ENCODE measurements at places on chromosomes 1 and 21.

GRCh38 chr1:26372039-26372438, 511 bp downstream of the ZNF683 start:
- DNase-seq: no peak

DNA sequence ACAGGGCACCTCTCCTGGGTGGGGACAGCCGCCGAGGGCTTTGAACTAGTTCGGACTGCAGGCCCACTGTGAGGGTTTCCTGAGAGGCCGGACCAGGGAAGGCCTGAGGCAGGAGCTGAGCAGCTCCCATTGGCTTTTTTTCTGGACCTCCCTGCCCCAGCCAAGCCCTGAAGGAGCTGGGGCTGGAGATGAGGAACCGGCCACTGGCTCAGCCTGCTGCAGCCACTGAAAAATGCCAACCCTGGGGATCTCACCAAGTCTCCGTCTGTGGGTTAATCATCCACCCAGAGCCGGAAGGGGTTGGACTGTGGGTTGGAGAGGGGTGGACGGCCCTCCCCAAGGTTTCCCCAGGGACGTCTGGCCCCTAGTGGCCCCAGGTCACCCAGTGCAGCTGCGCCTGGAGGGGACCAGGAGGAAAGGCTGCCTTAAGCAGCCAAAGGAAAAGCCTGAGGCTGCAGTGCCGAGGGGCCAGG, 2.5 kb downstream of the VWA1 start:
- no peak for DNase-seq

GRCh38 chr1:7885513-7886404, 32.9 kb upstream of the UTS2 start:
- peak; percentile 47 for DNase-seq

- DNase-seq: no peak
These were observed 72.0 kb downstream of the VCAM1 start for GRCh38 chr1:100791586-100791985.

DNA sequence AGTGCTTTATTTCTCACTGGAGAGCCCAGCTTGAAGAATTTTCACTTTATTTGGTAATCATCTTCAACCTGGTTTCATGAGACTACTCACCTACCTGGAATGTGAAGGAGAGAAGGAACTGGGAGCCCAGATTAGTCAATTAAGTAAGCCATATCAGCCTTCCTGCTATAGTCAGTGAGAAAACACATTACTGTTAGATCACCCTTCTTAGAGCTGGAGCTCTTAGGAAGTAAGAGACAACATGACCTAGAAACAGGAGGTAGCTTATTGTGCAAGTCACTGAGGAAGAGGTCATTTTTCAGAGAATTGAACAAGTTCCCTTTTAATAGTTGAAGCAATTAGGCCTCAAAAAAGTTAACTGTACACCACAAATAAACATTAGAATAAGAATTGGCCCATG, 49.2 kb upstream of the TEKT2 start:
- DNase-seq: no peak

DNA sequence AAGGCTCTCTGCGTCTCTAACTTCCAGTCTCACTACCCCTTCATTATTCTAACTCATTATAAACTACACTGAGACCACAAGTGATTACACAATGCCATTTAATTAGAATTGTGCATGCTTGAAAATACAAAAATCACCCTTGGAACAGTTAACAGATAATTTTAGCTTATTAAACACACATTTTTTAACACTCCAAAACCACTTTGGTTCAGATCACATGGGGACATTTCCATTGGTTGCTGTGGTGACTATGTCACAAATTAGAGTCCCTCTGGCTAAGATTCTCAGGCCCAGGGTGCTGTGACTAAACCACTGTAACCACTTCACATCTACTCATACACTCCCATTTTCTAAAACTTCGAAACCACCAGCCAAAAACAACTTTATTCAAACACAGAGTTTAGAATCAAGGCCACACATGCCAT, 43.0 kb downstream of the JAK1 start:
- peak; percentile 33 for DNase-seq

- no peak for DNase-seq
These were observed 73.8 kb downstream of the AK4 start for GRCh38 chr1:65221638-65222339.

- DNase-seq: no peak
These were observed 2.7 kb upstream of the MIS18A start for GRCh38 chr21:32281531-32281930.

DNA sequence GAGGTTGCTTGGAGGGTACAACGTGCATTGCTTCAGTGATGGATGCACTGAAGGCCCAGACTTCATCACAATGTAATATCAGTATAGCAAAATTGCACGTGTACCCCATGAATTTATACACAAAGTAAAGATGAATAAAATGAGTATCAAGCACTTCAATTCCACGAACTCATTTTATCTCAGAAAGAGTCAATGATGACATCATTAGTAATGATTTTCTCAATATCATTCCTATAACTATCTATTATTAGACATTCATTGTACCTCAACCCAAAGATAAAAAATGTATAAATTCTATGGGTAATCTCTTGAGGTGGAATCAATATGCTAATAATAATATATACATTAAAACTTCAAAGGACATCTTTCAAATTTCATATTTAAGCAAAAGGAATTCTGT, 208.4 kb downstream of the COL11A1 start:
- DNase-seq: no peak

GRCh38 chr1:108663074-108663473, 2.2 kb upstream of the HENMT1 start:
- DNase-seq: no peak

DNA sequence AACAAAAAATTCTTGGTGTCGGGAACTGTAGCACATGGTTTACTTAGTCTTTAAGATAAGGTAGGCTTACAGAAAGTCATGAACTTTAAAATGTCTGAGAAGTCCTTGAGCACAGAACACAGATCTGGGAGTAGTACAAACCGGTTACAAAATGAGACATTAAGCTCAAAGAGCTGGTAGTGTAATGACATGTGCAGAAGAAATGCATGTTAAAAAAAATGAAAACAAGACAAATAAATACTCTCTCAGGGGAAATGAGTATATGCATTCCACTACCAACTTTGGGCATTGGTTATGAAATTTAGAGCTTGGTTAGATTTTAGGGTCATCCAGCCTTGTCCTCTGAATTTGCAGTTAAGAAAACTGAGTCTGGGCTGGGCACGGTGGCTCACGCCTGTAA, 91.5 kb upstream of the F3 start:
- DNase-seq: no peak

DNA sequence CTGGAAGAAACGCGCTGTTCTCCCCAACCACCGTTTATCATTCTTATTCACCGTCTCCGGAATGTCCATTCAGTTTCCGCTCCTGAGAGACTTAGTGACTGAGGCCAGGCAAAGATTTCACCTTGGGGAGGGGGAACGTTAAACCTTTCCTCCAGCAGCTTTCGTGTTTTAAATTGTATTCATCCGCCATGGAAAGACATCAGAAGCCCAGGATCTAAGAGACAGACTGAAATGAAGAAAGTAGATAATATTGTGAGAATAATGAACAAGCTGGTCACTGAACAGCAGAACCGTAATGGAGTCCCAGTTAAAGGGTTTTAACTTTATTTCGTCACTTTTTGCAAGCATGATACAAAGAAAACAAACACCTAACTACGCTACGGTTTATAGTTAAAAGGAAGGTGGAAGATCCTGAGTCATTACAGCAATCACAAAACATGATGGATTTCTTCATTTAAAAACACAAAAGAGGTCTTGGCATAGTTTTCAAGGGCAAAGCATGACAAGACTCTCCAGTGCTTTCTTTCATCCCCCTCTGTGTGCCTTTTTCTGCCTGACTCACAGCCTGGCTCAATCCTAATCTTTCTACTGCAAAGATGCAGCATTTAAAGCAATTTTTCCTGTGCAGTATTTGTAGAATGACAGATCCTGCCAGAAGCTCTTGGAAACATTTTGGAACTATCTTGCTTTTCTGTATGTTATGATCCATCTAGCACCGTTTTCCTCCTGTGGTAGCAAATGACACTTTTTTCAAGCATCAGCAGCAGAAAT, 722 bp upstream of the SLC19A2 start:
- DNase-seq: no peak

DNA sequence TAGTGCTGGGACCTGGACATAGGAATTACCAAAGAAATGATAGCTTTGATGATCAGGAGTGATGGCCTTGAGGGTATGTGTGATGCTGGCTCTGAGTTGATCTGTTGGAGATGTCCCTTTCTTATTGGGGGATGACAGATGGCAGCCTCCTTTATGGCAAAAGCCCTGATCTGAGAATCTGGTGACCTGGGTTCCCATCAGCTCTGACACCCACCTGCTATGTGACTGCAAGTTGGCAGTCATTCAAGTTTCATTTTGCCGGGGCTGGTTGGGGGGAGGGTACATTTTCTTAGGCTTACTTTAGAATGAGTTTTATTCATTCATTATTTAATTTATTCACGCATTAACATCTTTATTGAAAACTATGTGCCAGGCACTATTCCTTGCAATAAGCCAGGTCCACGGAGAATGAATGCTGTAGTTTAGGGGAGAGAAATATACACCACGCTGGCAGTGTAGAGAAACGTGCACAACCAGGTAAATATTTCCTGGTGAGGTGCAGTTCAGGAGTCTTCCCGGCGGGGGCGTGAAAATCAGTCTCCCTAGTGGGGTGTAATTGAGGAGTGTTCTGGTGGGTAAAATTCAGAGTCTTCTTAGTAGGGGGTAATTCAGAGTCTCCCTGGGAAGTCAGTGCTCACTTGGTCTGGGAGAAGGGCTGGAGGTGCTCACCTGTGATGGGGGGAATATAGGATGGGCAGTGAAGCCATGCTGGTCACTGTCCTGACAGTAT, 401.3 kb downstream of the CAMTA1 start:
- DNase-seq: no peak

- DNase-seq: no peak
These were observed 24.2 kb downstream of the MTARC1 start for GRCh38 chr1:220810963-220811362.

GRCh38 chr1:41479000-41479807, 5.3 kb downstream of the EDN2 start:
- no peak for DNase-seq

- no peak for DNase-seq
These were observed 4.4 kb upstream of the EFHD2 start for GRCh38 chr1:15405106-15405850.

- DNase-seq: no peak
These were observed 27.0 kb upstream of the SLFNL1 start for GRCh38 chr1:41048540-41048939.

DNA sequence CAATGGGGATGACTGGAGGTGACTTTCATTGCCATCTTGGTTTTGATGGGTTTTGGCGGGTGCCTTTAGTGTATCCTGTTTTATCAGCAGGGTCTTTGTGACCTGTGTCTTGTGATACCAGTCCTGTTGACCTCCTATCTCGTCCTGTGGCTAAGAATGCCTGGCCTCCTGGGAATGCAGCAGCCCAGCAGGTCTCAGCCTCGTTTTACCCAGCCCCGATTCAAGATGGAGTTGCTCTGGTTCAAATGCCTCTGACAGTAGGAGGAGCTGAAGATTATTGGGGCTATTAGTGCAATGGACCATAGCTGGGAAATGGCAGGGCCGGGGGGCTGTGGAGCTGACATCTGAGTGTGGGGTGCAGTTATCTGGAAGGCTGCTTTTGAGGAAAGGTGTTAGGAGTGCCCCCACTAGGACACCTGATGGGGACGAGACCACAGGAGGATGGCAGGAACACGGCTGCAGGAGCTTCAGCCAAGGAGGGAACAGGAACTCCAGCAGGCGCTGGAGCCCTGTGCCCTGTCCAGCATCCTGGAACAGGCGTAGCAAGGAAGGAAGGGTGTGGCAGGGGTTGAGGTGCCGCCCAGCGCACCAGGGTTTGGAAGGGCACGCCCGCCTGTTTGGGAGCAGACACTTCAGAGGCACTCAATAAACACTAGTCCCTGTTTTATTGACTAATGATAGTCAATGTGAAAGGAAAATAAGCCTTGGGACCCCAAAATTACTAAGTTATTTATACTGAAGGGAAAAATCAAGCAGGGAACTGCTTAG, 15.3 kb upstream of the AGPAT3 start:
- no peak for DNase-seq

DNA sequence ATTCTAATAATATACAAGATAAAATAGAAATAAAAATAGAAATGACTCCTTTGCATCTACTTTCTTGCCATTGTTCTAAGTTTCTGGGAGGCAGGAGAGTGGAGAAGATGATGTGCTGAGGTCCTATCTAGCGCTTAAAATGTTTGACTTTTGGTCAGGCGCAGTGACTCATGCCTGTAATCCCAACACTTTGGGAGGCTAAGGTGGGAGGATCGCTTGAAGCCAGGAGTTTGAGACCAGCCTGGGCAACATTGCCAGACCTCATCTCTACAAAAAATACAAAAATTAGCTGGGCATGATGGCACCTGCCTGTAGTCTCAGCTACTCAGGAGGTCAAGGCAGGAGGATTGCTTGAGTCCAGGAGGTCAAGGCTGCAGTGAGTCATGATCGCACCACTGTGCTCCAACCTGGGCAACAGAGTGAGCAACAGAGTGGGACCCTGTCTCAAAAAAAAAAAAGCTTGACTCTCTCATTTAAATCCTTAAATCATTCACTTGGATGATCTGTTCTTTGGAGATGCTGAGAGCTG, 24.2 kb upstream of the SLC45A1 start:
- no peak for DNase-seq

DNA sequence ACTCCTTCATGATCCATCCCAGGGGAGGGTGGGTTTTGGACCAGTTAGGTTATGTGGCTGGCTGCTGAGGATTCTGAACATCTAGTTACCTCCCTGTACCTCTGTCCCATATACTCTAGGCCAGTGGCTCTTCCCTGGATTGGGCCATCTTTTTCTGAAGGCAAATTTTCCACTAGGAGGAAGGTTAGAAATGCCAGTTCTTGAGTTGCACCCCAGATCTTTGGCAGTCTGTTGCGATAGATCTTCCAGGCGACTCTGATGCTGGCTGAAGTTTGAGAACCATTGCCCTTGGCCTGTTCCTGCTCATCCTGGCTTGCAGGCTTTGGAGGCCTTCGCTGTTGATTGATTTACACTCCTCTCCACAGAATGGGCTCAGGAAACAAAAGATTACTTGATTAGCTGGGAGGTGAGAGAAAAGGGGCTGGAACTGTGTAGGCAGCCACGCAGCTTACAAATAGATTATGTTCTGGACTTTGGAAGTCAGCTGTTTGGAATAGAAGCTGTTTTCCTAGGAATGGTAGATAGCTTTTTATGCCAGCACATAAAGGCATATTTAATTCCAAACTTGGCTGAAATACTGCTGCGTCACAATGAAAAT, 110.1 kb downstream of the MRPS6 start:
- DNase-seq: no peak

DNA sequence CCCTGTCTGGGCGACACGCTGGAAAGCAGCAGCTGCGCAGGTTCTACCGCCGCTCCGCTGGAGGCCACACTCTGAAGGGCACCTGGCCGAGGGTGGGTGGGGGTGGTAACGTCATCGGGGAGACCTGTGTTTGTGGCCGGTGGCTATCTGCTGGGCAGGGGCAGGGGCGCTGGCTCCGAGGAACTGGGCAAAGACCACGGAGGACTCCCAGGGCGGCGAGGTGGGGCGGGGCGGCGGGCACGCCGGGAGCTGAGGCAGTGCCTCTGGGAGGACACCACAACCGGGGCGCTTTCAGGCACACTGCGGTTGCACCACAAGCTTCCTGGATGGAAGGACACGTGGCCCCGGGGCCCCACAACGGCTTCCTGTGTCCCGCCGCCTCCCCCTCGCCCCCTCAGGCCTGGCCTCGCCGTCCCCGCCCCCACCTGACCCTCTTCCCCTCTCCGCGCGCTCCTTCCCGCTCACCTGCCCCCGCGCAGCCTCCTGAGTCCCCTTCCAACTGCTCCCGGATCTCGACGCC, 3.3 kb upstream of the DENND2D start:
- peak; percentile 90 for DNase-seq

Measured in activated naive CD8-positive, alpha-beta T cell treated with anti-CD3 and anti-CD28 coated beads, Interleukin-2, amount 50 U/mL, for 24 hours (primary cell).